Neural crest cell (in vitro differentiated cells): ENCODE measurements at places on chromosomes 7 and 10.

GRCh38 chr10:18102404-18102803 is 37.8 kb upstream of the CACNB2 start:
- no peak for DNase-seq

- no peak for DNase-seq
Measured at GRCh38 chr10:99484626-99485581, 47.8 kb upstream of the NKX2-3 start.

- DNase-seq, result no peak
Measured at GRCh38 chr7:82975811-82976468, 186.7 kb downstream of the PCLO start.

GRCh38 chr10:68253346-68253745 is 21.4 kb upstream of the ATOH7 start:
- no peak for DNase-seq

DNA sequence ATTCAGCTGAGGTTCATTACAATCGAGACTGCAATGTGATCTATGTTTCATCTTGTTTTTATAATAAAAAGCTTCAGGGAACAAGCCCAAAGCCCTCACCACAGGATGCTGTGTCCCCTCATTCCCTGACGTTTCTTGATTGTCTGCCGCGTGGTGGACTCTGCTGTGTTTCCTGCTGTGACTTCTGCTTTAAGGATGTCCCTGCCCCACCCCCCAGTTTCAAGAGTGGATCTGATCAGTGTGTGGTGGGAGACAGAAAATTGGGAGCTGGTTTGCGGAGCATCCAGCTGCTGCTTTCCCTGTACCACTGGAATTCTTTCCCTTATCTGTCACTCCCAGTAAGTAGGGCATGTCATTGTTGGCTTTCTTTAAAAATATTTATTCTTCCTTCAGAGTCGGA is 86.2 kb downstream of the CREM start:
- no peak for DNase-seq

GRCh38 chr7:52017802-52018679 is 701.4 kb upstream of the COBL start:
- DNase-seq, result peak; percentile 37

- DNase-seq, result no peak
Measured at GRCh38 chr10:8460626-8461025, 406.1 kb downstream of the GATA3 start.

- DNase-seq, result no peak
Measured at GRCh38 chr7:23893176-23893941, 183.3 kb downstream of the STK31 start.

DNA sequence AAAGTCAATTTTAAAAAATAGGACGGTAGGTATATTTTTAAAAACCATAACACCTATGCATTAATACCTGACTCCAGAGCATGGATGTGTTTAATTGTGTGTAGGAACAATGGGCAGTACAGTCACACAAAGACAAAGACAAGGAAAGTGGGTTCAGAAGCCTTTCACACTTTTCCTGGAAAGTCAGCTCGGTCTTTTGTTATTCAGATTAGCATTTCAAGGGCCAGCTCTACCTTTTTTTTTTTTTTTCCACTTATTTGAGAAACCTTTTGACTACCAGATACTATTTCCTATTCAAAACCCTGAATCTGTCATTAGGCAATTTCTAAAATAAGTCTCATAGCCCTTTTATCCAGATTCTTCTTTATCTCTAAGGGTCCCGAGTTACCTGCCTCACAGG is 401.9 kb downstream of the PARD3 start:
- no peak for DNase-seq

DNA sequence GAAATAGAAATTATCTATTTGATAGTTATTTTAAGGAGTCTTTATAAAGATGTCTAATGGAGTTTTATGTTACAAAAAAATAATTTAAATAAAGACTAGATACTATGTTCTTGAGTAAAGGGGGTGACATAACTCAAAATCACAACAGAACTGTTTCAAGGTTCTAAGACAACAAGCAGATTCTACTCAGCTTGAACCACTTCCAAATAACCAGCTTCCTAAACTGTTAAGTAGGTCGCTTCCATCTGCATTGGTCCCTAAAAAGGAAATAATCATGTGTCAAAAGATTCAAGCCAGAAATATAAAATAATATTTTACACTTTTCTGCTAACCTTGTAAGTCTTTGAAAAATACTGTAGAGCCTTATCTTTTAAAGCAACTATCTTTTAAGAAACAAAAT is 14.1 kb downstream of the SEM1 start:
- no peak for DNase-seq

DNA sequence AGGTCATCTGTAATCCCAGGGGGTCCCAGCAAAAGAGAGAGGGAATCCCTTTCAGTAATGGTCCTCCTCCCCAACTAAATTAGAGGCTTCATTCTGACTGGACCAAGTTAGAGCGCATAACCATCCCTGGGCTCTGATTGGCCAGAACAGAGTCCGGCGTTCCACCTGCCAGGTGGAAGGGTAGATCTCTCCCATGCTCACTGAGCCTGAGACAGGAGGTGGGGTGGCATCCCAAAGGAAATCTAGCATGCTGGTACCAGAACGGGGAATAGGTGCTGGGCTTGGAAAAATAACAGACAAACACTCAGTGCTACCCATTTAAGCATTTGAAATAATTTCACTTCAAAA is 21.0 kb upstream of the TSPAN33 start:
- no peak for DNase-seq

GRCh38 chr7:47038621-47039020 is 543.3 kb downstream of the TNS3 start:
- DNase-seq, result no peak

- no peak for DNase-seq
Measured at GRCh38 chr10:45235798-45236220, 79.6 kb downstream of the OR13A1 start.

- no peak for DNase-seq
Measured at GRCh38 chr7:130994378-130995115, 260.5 kb upstream of the KLF14 start.

DNA sequence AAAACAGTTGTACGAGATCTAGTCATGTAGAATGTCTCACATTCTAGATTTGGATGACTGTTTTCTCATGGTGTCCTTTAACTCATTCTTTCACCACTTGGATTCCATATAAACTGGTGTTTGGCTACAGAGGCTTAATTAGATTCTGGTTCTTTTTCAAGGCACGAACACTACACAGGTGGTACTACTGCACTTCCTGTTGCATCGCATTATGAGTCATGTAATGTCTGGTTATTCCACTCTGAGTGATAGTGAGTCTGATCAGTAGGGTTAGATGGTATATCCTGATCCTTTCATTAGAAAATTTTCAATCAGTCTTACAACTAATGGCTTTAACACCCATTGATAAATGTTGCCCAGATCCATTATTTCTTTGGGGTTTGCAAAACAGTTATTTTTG is 11.2 kb upstream of the AKAP9 start:
- DNase-seq, result no peak

GRCh38 chr10:129850790-129851189 is 113.3 kb downstream of the EBF3 start:
- no peak for DNase-seq

- no peak for DNase-seq
Measured at GRCh38 chr10:78506614-78507013, 473.0 kb downstream of the RPS24 start.

DNA sequence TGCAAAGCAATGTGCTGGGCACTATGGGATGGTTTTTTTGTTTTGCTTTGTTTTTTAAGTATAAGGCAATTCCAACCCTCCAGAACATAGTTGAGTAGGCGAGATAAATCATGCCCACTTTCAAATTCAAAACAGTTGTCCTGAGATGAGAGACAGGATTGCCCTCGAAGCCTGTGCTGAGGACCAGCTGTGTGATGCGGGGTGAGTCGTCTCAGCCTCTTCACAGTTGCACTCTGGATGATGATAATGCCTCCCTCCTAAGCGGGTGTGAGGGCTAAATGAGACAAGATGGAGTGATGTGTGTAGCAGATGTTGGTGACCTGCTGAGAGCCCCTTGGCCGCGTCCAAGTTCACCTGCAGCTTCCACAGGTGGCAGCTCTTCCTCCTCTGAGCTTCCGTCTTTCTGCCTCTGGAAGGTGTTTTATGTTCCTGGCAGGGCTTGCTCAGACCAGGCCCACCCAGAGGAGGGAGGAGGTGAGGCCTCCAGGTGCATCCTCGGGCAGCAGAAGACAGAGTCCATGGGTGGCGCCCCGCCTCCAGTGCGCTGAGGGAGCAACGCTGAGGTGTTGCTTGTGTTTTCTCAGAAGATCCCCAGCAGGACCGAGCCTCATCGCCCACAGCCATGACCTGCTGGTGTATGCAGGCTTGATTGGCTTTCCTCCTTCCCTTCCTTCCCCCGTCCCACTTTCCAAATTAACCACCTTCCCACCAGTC is 30.6 kb downstream of the ECHDC3 start:
- no peak for DNase-seq

DNA sequence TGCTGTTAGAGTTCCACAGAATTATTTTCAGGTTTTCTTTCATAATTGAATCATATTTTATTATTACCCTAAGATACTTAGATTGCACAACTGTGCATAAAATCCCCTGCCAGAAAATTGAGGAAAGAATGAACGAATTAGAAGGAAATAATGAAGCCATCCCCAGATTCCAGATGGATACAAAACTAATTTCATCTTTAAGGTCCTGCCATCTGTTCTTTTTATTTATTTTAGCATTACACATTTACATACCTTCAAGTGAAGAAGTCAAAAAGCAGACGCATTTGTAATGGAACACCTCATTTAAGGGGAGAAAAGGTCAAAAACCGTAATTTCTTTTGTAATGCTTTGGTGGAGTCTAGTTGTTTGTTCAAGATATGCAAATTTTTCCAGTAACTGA is 77.0 kb upstream of the LRRTM3 start:
- no peak for DNase-seq

GRCh38 chr7:22681852-22682657 is 44.9 kb upstream of the IL6 start:
- no peak for DNase-seq

DNA sequence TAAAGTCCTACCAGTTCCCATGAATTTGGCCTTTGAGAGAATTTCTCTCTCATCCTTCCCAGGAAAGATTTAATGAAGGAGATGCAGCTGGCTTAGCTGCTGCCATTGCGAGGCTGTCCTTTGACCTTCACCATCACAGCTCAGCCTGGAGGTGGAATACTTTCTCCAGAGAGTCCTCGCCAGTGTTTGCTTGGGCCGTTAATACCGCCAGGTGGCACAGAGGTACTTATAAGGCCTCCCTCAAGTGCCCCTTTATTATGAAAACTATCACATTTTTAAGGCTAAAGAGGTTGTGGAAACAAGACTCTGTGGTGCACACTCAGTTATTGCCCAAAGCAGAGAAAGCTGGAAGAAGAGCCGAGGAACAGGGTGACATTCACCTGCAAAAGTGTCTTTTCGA is 330.6 kb downstream of the CCSER2 start:
- no peak for DNase-seq

DNA sequence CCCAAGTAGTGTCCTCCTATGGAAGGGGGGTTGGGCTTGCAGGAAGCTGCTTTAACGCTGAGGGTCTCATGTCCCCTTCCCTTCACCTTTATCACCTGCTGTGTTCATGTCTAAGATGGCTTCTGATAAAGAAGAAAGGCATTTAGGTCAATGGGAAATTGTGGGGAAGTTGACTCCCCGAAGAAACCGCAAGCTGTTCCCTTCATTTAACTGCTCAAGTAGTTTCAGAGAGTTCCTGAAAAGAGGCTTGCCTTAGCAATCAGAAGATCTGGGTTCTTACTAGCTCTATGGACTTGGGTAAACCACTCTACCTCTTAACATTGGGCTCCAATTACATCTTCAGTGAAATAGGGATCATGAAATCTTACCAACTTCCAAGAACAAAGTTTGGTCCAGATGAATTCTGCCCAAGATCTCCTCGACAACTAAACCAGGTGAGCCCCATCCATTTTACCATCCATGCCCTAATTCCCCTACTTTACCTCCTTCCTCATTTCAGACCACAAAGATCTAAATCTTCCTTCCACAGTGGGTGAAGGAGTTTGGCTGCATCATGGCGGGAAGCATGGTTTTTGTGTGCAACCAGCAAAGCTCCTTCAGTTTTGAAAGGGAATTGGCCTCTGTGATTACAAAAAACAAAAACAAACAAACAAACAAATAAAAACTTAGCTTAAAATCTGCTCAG is 30.4 kb upstream of the UCN3 start:
- DNase-seq, result no peak

DNA sequence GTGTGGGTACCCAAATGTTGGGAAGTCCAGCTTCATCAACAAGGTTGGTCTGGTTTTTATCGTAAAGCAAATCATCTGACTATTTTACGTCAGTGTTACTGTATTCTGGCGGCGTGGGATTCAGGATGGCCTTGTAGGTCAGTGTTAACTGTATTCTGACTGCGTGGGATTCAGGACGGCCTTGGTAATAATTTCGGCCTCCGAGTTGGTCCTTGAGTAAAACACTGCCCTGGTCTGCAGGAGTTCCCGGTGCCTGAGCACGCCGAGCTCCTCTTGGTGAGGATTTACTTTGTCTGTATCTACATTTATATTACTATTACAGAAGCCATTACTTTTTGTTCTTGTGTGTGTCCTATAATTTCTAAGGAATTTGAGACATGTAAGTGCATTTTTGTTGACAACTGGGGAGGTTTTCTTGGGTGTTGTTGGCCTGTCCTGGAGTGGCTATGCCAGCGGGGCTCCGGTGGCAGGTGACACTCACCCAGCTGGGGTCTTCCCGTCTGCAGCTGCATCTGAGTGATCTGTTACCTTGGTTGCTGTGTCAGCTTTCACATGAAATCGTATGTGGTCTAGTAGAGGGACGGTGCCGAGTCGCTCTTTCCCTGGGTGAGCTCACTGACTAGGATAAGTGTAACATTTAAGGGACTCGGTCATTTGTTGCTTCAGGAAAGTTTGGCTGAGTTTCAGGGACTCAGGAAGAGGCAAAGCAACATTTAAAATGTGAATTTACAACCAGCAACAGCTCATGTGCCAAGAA is 9.2 kb downstream of the GTPBP4 start:
- no peak for DNase-seq

DNA sequence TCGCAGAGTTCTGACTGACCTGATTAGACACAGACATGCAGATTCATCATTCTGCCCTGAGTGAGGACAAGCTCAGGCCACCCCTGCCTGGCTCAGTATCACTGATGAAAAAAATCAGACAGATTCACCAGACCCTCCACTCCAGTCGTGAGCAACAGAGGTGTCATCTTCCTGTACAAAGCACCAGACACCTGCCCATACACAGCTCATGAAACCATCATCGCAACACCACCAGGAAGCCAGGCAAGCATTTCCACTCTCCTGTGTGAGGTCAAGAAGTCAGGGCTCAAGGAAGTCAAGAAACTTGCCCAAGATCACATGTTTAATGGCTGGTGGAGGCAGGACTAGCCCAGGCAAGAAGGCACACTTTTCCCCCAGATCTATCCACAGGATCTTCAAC is 163.0 kb downstream of the CALN1 start:
- no peak for DNase-seq

GRCh38 chr7:107332488-107333269 is 137.2 kb upstream of the GPR22 start:
- DNase-seq, result no peak

- no peak for DNase-seq
Measured at GRCh38 chr7:137403353-137403695, 59.8 kb upstream of the PTN start.

DNA sequence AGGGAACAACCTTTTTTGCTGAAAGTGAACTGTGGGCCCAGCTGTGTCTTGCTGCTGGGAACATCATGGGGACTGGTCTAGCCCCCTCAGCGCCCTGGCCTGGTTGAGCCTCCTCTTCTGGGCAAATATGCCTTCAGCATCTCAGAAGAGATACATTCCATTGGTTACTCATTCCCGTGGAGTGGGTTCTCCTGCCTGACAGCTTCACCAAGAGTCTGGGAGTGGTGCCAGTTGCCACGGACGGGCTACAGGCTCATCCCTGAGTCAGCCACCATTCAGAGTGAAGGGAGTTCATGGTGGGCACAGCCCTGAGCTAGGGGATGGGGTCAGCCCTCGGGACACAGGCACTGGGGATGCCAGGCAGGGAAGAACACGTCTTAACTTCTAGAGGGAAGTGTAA is 81.9 kb downstream of the RAMP3 start:
- DNase-seq, result no peak
